ENCODE measurements at places on chromosomes 1 and 21. TPM values are rescaled to one million over a fixed set of nuclear protein-coding genes. Genes with fewer than 3 reads are reported as not detected.

The KCND3 gene
- total RNA-seq, result not detected

DNA sequence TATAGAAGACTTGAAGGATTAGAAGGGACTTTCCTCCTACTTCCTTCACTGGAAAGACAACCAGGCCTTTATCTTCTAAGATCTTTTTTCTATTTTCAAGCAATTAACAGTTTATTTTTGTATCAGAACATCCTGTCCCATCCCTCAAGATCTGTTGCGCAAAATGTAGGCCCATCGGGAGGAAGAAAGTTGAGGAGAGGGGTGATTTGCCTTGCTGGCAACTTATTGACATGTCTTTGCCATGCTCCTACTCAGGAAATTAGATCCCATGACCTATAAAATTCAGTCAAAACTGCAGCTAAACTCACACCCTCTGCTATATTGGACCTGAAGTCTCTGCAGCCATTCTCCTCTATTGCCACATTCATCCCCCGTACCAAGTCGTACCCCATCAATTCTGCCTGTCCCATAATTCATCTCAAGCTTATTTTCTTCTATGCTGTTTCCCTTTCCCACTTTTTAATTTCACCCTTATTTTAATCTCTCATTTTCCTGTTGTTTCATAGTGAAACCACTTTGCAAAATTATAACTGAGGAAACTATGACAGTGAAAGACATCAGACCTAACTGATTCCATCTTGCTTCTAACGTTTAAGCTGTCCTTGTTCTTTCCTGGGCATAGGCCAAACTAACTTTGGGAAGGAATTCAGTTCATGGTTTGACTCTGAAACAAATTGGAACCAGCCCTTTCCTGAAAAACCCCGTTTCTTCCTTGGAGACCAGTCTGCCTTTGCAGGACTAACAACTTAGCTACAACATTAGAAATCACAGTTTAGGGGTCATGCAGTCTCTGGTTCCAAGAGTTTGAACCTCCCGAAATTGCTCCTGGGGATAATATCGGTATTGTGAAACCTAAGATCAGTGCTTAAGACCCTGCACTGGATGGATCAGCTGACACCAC is 195.7 kb upstream of the PTBP2 start:
- DNase-seq, result no peak

GRCh38 chr1:24207709-24208108 is 20.6 kb upstream of the IFNLR1 start:
- DNase-seq, result no peak

GRCh38 chr1:217333939-217334338 is 297.0 kb downstream of the GPATCH2 start:
- no peak for DNase-seq

Measured in CD8-positive, alpha-beta memory T cell (primary cell).